ENCODE measurements at places on chromosomes 7 and 10.

- no peaks in the 10 kb centered on the region for H3K27me3 ChIP-seq
- H3K4me1 ChIP-seq = no peaks in the 10 kb centered on the region
- H3K27ac ChIP-seq = no peak overlapping the region
- DNase-seq = no peak
- H3K4me3 ChIP-seq = no peak overlapping the region
- no peaks in the 10 kb centered on the region for H3K36me3 ChIP-seq
Measured at GRCh38 chr7:63028376-63029206, 970.1 kb upstream of the ZNF722 start.

DNA sequence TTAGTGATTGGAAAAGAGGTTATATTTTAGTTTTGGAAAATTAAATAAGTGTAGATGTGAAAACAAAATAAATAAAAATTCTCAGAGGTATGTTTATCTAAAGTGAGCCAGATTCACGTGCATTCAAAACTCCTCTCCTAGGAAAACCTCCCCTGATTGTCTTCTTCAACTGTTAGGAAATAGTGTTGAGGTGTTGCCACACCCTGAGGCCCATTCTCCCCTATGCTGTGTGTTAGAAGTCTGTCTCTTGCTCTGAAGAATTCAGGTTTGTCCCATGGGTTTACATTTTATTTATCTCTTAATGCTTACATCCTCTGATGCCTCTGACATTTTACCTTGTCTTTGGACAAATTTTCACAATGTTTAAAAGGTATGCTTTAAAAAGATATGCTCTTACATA, 40.3 kb downstream of the PTPRE start:
- no peak overlapping the region for H3K27ac ChIP-seq
- DNase-seq = no peak
- H3K27me3 ChIP-seq = no peaks in the 10 kb centered on the region
- no peaks in the 10 kb centered on the region for H3K36me3 ChIP-seq

- H3K27me3 ChIP-seq = no peaks in the 10 kb centered on the region
- H3K4me3 ChIP-seq = no peak overlapping the region
- H3K27ac ChIP-seq = no peak overlapping the region
- DNase-seq = no peak
Measured at GRCh38 chr7:23590529-23590928, 6.7 kb upstream of the CCDC126 start.

GRCh38 chr7:33089142-33089541, 20.1 kb downstream of the RP9 start:
- H3K27ac ChIP-seq = no peak overlapping the region
- H3K27me3 ChIP-seq = no peaks in the 10 kb centered on the region
- no peak for DNase-seq
- H3K4me3 ChIP-seq = no peak overlapping the region
- H3K4me1 ChIP-seq = no peaks in the 10 kb centered on the region

GRCh38 chr10:14001298-14002040, 329.3 kb downstream of the FRMD4A start:
- no peak overlapping the region for H3K27ac ChIP-seq
- H3K4me3 ChIP-seq = no peak overlapping the region
- H3K27me3 ChIP-seq = no peaks in the 10 kb centered on the region
- no peaks in the 10 kb centered on the region for H3K36me3 ChIP-seq

DNA sequence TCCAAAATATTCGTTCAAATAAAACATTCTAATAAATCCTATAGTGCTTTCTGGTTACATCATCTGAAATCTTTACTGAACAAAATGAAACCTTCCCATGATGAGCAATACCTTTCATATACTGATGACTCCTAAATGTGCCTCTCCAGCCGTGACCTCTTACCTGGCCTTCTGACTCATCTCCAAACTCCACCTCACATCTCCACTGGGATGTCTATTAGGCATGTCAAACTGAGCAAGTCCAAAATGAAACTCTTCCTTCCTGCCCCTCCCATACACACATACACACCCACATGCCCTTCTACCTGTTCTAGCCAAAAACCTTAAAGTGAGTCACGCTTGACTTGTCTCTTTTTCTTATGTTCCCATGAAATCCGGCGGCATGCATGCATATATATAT, 22.9 kb downstream of the GSAP start:
- H3K27me3 ChIP-seq = no peaks in the 10 kb centered on the region
- H3K4me1 ChIP-seq = no peaks in the 10 kb centered on the region
- DNase-seq = no peak
- no peak overlapping the region for H3K4me3 ChIP-seq
- H3K27ac ChIP-seq = no peak overlapping the region

- no peaks in the 10 kb centered on the region for H3K27me3 ChIP-seq
- H3K36me3 ChIP-seq = no peaks in the 10 kb centered on the region
- no peak for DNase-seq
- no peaks in the 10 kb centered on the region for H3K4me1 ChIP-seq
- peak overlapping the region; percentile 37 for H3K27ac ChIP-seq
Measured at GRCh38 chr7:143120691-143121405, 11.0 kb upstream of the PIP start.

DNA sequence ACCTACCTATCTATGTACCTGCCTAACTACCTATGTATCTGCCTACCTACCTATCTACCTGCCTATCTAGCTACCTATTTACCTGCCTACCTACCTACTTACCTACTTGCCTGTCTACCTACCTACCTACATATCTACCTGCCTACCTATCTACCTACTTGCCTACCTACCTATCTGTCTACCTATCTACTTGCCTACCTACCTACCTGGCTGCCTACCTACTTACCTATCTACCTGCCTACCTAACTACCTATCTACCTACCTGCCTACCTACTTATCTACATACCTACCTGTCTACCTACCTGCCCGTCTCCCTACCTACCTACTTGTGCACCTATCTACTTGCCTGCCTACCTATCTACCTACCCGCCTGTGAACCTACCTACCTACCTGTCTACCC, 68.7 kb upstream of the NPTX2 start:
- no peak for DNase-seq
- H3K4me1 ChIP-seq = no peaks in the 10 kb centered on the region
- H3K27ac ChIP-seq = no peak overlapping the region
- H3K36me3 ChIP-seq = no peaks in the 10 kb centered on the region
- no peak overlapping the region for H3K4me3 ChIP-seq

GRCh38 chr10:804787-805619, 115.5 kb upstream of the DIP2C start:
- no peaks in the 10 kb centered on the region for H3K4me1 ChIP-seq
- no peaks in the 10 kb centered on the region for H3K36me3 ChIP-seq
- H3K4me3 ChIP-seq = no peak overlapping the region
- H3K27ac ChIP-seq = no peak overlapping the region
- no peaks in the 10 kb centered on the region for H3K27me3 ChIP-seq
- no peak for DNase-seq

GRCh38 chr10:70617798-70618568, 15.4 kb upstream of the PRF1 start:
- H3K4me3 ChIP-seq = no peak overlapping the region
- no peaks in the 10 kb centered on the region for H3K36me3 ChIP-seq
- H3K27me3 ChIP-seq = no peaks in the 10 kb centered on the region
- no peaks in the 10 kb centered on the region for H3K4me1 ChIP-seq
- no peak overlapping the region for H3K27ac ChIP-seq

DNA sequence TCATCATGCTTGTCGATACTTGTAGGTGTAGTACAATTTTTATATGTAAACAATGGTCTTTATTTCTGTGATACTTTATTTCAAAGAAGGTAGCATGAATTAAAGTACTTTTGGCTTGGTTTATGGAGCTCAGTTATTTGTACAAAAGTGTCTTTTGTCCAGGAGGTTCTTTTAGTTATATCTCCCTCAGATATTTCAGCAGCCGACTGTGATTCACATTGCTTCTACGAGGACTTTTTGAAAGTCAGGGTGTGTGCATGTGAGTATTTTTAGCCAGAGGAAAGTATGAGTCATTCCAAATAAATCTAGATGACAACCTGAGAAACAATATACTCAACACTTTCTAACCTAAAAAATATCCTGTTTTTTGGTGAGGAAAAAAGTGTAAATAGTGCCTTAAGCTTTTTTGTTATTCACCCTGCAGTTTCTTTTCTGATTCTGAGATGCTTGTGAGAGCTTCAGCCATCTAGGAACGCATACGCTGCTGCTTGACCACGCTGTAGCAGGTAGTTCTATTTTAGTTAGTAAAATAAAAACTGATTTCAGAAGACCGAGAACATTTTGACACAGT, 595 bp upstream of the SUN1 start:
- peaks cover 16% of the 10 kb centered on the region for H3K4me1 ChIP-seq
- DNase-seq = no peak
- no peaks in the 10 kb centered on the region for H3K27me3 ChIP-seq
- H3K27ac ChIP-seq = peak overlapping the region; percentile 90
- H3K4me3 ChIP-seq = no peak overlapping the region

- no peak overlapping the region for H3K4me3 ChIP-seq
- H3K27ac ChIP-seq = no peak overlapping the region
Measured at GRCh38 chr7:45350896-45351295, 193.3 kb downstream of the RAMP3 start.

DNA sequence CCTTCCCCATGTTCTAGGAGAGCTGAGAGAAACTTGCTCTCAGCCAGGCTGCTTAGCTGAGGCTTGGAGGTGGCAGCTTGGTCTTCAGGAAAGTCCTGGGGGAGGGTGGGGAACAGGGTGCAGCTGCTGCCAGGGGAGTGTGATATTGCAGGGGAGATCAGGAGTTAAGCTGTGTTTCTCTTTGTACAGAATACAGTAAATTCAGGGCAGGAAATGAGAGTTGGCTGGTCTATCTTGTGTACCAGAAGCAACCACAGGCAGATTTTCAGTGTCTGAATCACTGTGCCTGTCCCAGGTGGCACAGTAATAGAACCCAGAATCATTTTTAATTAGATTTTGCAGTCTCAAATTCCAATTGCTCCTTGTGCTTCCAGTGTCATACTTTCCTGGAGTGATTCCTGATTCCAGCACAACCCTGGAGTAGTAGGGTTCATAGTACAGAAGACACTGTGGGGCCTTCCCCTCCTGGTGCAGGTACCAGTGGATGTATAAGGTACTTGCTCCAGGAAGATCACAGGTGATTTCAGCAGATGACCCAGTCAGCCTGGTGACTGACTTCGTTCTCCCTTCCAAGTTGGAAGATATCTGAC, 94.0 kb upstream of the TARP start:
- no peaks in the 10 kb centered on the region for H3K27me3 ChIP-seq
- no peak overlapping the region for H3K4me3 ChIP-seq
- H3K36me3 ChIP-seq = no peaks in the 10 kb centered on the region
- no peak for DNase-seq
- no peak overlapping the region for H3K27ac ChIP-seq
